ENCODE measurements at places on chromosomes 4 and X.

DNA sequence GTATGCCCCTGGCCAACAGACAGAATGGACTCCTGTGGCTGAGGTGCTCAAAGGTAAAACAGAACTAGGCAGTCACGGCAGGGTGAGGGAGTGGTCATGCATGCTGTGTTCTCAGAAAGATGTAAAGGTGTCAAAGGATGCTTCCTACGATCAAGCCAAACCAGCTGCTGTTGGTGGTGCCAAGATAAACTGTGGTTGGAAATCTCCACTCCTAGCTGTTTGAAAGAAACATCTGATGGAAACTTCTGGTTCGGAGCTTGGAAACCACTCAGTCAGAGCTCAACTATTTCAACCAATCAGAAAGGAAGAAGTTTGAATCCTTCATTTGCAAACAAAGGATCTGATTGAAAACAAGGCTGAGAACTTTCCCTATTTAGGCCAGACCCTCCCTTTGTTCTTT, 68.5 kb upstream of the DDX60 start:
- DNase-seq, result no peak

DNA sequence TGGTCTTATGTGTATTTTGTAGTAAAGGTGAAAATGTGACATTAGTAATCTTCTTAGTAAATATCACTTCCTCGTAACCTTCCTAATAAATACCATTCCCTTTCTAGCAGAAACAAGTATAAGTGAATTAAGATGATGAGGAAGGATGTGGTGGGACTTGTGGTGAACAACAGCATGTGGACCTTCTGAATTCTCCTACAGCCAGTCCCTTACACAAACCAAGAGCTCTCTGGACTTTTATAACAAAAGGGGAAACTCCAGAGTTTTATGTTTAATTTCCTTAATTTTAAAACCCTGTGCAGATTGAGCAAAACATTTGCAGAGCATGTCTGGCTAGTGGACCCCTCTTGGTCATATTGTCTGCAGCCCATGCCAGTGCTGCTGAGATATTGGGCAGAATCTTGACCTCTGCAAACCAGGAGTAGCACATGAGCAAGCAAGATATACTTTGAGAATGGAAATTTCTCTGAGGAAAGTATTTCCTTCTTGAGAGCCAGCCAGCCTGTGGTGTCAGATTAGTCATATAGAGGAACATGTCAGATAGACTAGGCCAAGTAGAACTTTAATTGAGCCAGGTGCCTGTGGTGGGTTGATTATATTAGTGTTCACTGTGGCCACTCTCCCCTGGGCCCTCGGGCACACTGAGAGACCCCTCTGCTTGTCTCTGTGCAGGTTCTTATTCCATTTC, 328.2 kb downstream of the DKK2 start:
- no peak for DNase-seq

GRCh38 chr4:42329421-42329820, 67.9 kb upstream of the SHISA3 start:
- no peak for DNase-seq

DNA sequence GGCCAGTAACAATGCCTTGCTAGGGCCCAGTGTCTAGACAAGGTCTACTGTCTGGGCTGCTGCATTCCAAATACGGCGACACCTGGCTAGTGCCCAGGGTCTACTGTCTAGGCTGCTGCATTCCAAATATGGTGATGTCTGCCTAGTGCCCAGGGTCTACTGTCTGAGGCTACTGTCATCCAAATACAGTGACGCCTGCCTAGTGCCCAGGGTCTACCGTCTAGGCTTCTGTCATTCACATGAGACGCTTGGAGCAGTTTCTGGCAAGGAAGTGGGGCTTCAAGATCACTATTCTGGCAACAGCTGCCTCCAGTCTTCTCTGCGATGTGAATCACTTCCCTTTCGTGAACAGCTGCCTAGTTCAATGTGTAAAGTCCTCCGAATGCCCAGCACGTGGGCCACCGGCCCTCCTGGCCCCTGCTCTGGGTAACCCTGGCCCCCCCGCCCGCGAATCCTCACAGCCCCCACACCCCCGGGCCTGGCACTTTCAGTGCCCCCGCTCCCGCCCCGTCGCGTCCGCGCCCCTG, 12.7 kb downstream of the ACOX3 start:
- no peak for DNase-seq

GRCh38 chrX:129145840-129146272, 377.4 kb downstream of the SMARCA1 start:
- no peak for DNase-seq

DNA sequence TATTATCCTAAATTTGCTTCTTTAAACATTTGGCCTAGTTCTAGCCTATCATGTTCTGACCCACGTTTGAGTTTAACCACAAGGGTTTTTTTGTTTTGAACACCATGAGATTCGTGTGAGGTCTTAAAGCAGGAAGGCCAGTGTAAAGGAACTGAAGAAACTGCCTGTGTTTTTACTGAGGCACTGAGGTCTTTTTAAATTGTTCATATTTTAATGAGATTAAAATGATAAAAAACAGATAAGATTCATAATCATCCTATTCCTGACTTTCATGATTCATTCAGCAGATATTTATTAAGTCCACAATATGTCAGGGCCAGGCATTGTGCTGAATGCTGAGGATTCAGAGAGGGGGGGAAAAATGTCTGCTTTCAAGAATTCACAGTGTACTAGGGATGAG, 3.2 kb downstream of the RPS6KA3 start:
- DNase-seq, result no peak

GRCh38 chr4:147034372-147034771, 88.7 kb upstream of the TTC29 start:
- no peak for DNase-seq

GRCh38 chrX:10011991-10012390, 44.8 kb downstream of the CLDN34 start:
- DNase-seq, result no peak

- DNase-seq, result no peak
These were observed 34.9 kb downstream of the RASSF6 start for GRCh38 chr4:73585345-73585744.

- no peak for DNase-seq
These were observed 35.9 kb downstream of the NAP1L5 start for GRCh38 chr4:88661739-88662138.

GRCh38 chrX:12419591-12419990, 281.3 kb downstream of the FRMPD4 start:
- DNase-seq, result no peak

DNA sequence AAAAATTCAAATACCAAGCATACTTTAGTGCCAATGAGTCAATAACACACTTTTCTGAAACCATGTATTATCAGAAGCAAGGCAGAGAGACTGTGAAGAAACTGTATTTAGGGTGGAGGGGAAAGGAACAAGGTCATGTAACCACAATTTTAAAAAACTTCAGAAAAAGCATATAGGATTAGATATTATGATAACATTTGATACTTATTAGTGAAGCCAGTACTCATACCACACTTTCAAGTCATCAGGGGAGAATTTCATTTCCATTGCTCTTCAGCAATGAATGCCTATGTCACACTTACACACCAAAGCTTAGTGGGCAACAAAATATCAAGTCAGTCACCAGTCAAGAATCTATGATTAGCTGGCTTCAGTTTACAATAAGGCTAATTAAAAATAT, 602.2 kb downstream of the IL15 start:
- DNase-seq, result no peak

DNA sequence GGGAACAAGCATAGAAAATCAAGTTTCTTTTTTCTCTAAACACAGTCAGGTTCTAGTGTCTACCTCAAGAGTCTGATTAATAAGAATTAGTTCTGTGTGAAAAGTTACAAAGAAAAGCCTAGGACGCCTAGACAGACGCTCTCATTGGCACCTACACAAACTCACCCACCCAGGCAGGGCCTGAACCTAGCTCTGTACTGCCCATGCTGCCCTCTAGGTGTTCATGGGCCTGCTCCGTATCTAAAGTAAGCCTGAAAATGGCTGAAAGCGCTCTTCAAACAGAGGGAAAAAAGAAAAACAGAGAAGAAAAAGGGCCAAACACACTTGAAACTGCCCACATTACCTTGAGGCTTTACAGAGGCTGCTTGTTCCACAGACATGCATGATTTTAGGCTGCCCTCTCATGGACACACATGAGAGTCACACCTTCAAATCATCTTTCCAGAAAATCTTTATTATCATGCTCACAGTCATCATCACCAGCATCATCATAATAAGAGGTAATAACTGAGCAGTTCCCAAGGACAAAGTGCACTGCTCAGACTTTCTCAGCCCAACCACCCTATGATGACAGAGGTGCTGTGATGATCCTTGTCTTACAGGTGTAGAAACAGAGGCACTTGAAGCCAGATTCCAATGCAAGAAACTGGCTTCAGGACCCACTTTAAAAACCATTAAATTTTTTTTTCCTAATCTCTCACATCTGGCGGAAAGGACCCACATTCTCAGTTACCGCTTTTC, 49.6 kb downstream of the MAP7D2 start:
- no peak for DNase-seq

- no peak for DNase-seq
These were observed 75.7 kb downstream of the CPEB2 start for GRCh38 chr4:15077969-15078368.

GRCh38 chrX:68878977-68879645, 50.3 kb downstream of the EFNB1 start:
- DNase-seq, result no peak

DNA sequence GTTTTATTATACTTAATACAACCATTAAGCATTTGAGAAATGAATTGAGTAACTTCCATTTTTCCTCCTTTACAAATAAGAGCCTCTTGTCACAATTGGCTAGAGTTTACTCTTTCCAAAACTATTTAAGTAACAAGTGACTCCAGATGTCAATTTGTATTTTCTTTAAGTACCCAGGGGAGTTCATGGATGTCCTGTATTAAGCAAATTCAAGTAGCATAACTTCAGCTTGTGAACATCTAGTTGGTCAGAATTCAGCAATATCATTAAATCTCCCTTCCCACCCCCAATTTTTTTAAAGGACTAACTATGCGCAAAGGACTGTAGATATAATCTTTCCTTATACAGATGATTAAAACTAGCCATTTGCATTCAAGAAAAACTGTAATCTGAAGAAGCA, 1.4 kb upstream of the ADGRL3 start:
- DNase-seq, result no peak

- DNase-seq, result no peak
These were observed 1.0 kb upstream of the PPBP start for GRCh38 chr4:73989031-73989430.

DNA sequence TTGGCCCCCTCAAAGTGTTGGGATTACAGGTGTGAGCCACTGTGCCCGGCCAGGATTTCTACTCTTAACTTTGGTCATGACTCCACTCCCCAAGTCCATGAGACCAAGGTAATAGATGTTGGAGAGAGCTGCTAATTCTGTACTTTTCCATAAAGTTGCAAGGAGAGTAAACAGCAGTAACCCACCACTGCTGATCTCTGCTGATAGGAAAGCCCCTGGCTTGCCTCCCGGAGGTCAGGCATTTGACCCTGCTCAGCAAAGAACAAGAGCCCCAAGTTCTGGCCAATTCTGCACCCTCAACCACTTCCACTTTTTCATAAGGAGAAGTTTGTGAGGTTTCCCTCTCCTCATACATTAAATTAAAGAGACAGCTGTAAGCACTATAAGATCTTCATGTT, 143.0 kb downstream of the RASL11B start:
- no peak for DNase-seq

- no peak for DNase-seq
These were observed 85.9 kb downstream of the ARSJ start for GRCh38 chr4:113893546-113893945.

DNA sequence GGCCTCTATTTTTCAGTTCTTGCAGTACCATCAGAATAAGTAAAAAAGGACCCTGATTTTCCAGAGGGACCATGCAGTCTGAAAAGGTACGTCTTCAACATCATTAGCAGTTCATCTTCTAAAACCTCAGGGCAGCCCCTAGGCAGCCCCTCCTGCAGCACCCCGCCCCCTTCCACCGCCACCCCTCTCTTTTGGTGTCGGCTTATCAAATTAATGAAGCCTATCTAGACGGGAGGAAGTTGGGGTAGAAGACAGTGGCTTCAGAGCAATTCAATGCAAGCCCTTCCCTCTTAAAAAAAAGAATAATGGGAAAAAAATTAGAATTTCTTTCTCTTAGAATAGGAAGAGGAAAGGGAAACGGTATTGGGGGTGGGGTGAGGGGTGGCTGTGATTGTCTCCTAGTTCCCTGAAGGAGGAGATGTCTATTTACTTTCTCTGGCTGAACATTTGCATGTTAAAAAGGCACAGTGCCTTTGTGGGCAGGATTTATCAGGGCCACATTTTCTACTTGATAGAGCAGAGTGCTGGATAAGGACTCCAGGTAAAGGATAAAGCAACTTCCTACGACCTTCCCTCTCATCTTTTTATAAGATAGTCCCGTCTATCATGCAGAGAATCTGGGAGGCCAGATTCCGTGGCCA, 159.4 kb downstream of the MGST2 start:
- no peak for DNase-seq

DNA sequence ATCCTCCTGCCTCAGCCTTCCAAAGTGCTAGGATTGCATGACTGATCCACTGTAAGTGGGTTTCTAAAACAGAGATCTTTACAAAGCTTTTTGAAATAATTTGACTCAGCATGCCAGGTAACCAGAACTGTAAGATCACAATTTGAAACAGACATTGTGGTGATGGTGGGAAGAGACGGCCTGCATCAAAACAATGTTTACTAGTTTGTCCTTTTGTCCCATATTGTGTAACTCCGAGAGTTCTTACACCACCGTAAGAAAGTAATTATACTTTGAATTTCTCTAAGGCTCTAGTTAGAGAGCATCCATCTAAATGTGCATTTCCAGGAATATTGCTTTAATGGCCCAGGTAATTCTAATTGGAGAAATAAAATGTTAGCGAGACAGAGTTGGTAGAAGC, 594 bp upstream of the ARHGAP24 start:
- no peak for DNase-seq

Data from stimulated activated CD8-positive, alpha-beta memory T cell treated with anti-CD3 and anti-CD28 coated beads, Interleukin-12 subunit alpha, Interleukin-12 subunit beta, amount 100 ng/mL, for 4 hours (primary cell).